NCI-H2227 treated with DMSO at 0.1 percent for 48 hours (cell line): ENCODE measurements at places on chromosomes 13 and 19.

DNA sequence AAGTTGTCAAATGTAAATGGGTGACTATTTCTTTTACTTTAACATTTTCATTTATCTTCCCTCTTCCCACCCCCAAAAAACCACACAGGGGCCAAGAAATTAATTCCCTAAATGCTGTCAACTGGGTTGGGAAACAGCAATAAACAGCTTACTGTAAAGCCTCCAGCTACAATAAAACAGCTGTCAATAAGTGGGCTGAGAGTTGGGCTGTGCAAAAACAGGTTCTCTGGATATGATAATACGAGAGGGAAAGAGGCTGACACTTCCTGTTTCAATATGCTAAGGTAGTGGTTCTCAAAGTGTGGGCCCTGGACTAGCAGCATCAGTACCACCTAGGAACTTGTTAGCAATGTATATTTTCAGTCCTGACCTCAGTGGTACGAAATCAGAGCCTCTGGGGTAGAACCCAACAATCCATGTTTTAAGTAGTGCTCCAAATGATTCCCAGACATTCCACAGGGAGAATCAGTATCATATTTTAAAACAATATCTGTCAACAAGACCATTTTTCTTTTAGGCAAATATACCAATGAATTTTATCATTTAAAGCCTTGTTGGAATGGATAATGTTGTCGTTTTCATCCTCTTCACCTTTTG is 8.4 kb downstream of the PCDH9 start:
- DNase-seq, result no peak

DNA sequence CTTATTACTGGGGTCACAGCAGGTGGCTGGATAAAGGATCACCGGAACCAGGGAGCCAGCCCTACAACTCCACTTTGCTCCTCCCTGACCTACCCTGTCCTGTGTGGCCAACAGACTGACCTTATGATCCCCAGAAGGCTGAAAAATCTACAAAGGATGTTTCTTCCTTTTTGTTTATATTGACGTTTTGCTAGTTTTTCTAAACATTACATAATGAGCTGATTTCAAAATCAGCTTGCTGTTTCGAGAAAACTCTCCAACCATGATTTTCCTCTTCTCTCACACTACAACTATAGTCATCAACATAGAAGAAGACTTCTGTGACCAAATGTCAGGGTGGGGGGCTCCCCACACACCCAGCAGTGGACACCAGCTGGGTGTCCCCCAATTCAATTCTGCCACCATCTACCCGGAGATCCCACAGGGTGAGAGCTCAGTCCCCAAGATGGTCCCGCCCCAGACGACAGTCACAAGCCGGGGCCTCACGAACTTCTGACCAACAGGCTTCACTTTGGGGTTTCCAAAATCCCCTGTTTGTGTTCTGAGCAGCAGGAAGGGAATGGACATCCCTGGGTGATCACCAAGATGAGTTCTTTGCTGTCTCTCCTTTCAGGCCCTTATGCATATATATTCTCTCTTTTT is 35.0 kb downstream of the ZNF536 start:
- no peak for DNase-seq

DNA sequence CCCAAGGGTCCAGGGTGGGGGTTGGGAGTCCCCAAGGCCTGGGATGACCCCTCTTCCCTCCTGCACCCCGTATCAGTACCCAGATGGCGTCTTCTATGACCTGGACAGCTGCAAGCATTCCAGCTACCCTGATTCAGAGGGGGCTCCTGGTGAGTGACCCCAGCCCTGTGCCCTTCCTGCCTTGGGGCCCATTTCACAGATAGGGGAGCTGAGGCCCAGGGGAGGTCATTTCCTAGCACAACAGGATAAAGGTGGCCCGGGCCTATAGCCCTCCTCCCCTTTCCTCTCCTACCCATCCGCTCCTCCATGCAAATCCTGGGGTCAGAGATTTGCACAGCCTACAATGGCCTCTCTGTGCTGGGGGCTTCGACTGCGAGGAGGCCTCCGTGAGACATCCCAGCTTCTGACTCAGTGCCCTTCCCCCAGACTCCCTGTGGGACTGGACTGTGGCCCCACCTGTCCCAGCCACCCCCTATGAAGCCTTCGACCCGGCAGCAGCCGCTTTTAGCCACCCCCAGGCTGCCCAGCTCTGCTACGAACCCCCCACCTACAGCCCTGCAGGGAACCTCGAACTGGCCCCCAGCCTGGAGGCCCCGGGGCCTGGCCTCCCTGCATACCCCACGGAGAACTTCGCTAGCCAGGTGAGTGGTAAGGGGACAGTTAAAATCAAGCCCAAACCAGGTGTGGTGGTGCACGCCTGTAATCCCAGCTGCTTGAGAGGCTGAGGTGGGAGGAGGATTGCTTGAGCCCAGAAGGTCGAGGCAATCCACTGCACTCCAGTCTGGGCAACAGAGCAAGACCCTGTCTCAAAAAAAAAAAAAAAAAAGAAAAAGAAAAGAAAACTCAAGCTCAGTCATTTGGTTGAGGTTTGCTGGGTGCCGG is 3.9 kb downstream of the SPIB start:
- DNase-seq, result no peak

GRCh38 chr13:96381681-96382080 is 291.8 kb downstream of the HS6ST3 start:
- no peak for DNase-seq
